ENCODE measurements at places on chromosomes 5 and 9.

GRCh38 chr9:98117984-98118639 lies 910 bp downstream of the TRIM14 start:
- no peak for DNase-seq

DNA sequence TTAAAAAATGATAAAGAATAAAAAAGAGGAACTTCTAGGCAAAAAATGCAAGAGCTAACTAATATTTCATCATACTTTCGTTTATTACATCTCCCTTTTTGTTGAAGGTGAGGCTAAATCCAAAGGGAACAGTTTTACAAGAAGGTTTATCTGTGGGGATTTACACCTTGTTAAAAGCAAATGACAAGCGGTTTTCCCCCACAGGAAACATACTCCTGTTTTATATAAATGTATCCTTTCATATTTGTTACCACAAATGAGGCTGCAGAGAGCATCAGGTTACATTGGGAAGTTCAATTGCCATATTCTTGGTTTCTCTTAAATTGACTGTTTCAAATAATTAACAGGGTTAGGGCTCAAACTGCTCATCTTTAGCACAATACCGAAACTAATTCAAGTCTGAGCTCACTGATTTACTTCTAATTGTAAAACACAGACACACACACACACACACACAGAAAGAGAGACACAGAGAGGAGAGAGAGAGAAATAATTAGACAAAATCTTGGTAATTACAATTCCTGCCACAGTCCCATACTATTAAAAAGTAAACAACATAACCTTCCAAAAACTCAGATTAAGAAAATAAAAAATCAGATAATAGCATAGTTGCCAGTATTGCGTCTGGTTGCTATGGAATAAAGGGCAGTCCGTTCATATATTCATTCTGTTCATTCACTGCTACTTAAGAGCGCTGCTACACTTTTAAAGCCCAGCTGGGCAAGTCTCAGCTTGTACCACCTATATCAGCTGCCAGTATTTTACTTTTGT lies 17.1 kb downstream of the RFX3 start:
- no peak for DNase-seq

- no peak for DNase-seq
Measured at GRCh38 chr5:31273631-31274378, 80.3 kb downstream of the CDH6 start.

GRCh38 chr9:105333811-105334210 lies 89.4 kb downstream of the SLC44A1 start:
- DNase-seq: no peak

DNA sequence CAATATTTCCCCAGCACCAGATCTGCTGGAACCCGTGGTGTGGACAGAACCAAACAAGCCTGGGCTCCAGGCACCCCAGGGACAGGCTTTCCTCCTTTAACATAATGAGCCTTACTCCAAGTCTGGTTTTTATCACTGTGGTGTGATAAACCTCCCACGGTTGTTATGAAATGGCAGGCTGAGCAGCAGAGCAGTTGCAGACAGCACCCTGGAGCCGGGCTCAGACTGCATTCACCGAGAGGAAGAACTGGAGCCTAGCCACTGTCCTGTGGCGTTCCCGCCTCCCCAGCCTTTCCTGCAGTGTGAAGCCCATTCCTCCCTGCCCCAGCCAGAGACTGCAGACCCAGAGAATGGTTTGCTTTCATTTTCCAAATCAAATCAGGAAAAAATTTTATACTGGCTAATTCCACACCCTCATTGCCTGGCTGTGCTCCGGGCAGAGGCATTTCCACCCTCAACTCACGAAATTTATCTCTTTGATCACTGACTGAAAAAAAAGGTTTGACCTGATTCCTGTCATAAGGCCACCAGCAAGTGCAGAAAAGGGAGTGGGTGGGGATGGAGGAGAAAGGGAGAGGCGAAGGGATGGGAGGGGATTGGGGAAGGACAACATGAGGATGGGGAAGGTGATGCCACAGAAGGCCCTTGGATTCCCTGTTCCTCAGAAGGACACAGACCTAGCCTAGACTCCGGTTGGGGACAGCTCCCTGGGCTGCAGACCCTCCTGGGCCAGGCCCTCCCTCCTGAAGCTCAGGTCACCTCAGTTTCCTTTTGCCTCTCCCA lies 18.9 kb downstream of the IPPK start:
- DNase-seq: no peak

- no peak for DNase-seq
Measured at GRCh38 chr9:95516221-95516733, 494 bp downstream of the PTCH1 start.

GRCh38 chr5:107610798-107611197 lies 59.9 kb downstream of the EFNA5 start:
- no peak for DNase-seq

DNA sequence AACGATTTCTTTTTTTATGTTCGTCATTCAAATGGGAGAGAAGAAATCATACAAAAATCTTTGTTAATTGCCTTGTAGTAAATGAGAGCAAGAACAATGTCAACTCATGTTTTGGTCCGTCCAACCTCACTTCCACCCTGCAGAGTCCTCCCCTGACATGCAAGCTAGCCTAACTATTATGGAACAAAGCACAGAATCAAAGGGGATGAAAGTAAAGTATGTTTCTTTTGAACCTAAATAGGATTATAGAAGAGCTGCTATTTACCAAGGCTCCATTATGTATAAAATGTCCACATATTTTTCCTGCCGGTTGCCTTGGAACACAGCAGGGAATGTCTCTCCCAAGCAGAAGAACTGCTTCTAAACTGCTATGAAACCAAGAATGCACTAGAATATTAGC lies 161.1 kb downstream of the MRPS30 start:
- no peak for DNase-seq

DNA sequence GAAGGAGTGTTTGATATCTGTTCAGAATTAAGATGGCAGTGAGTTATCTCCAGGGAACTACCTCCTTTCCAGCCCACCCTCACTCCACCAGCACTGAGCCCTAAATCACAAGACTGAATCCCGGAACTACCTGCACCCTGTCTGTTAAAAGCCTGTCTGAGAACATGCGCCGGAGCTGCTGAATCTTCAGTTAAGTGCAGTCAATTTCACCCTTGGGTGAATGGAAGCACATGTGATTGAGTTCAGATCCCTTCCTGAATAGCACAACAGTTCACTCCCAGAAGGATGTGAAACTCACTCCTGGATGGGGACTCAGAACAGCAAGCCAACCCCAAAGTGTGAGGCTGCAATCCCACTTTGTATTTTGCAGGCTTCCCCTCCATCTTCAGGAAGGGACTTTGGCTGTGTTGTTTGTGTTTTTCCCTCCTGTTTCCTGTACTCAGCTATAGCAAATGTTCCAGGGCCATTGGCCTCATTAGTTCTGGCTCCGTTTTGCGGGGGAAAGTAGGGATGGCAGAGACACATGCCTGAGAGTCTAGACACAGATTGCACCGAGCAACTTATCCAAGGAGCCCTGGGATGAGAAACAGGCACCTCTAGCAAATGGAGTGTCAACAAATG lies 43.4 kb downstream of the DPYSL3 start:
- no peak for DNase-seq

- DNase-seq: peak; percentile 66
Measured at GRCh38 chr5:78985116-78985724, at the start of gene ARSB. TSS of gene ARSB (minus strand) at chr5:78985310. CDS start at chr5:78985248, 62 bp downstream.
